Amygdala (tissue), 56 donors: ENCODE measurements at places on chromosomes 6 and 20.

- no peak for DNase-seq
Observed at GRCh38 chr6:56692523-56693245, 50.0 kb upstream of the DST start.

GRCh38 chr6:35919085-35919826, 1.6 kb downstream of the SRPK1 start:
- no peak for DNase-seq

- no peak for DNase-seq
Observed at GRCh38 chr20:53322651-53323050, 271.0 kb downstream of the ZNF217 start.

- no peak for DNase-seq
Observed at GRCh38 chr20:54320148-54320607, 112.3 kb downstream of the PFDN4 start.

DNA sequence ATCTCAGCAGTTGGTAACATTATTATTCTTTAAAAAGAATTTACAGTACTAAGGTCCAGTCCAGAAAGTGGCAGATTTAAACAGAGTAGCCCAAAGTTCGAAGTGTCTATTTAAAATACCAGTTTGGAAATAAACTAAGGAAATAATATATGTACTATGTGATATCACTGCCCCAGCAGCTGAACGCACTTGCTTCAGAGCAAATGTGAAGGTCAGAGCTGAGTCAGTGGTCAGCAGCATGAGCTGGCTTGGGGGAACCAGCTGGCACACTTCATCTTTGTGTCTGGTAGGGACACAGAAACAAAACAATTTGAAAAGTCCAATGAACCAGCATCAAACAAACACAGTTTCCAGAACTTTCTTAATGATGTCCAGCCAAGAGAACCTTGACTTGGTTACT, 15.4 kb downstream of the TMEM14B start:
- no peak for DNase-seq

DNA sequence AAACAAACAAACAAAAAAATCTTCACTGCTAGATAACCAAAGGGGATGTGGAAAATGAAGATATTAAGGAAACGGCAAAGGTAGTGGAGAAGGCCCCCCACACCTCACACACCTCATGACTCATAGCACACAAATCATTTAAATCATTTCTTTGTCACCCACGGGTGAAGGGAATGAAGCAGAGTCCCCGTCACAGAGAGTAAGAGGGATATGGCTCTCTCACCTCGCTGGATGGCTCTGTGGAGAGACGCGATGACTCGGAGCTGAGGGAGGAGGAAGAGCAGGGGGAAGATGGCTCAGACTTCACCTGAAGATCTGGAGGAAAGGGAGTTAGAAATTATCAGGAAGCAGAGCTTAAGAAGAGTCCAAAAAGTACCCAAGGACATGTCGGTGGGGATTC, 1.2 kb downstream of the ATF6B start:
- no peak for DNase-seq

DNA sequence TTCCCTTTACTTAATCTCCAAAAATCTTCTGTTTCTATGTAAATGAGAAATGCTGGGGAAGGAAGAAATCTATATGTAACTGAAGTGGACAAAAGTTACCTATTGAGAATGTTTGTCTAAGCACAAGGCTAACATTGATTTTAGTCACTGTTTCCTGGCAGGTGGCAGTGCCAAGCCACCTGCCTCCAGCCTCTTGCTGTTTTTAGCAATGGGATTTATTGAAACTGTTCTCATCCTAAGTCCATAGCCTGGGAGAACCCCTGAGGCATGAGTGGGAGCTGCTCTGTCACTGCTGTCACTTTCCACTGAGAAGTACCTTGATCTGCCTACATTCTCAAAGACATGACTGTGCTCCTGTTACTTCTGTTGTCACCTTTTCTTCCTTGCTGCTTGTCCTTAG, 14.7 kb downstream of the ENPP3 start:
- DNase-seq, result no peak

DNA sequence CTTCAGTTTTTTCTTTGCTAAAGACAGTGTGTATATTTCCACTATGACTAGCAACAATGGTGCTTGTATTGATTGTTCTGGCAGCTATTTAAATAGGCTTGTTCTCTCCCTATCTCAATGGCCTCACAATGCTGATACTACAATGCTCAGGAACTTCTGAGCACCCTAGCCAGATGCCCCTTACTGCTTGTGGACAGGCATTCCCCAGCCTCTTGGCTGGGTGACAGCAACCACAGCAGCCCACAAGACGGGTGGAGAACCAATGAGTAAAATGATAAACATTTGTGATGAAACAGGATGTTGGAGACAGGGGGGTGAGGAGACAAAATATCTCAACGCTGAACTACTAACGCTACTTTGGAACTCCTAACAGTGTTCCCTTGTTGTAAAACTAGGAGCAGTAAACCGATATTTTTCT, 42.3 kb downstream of the HIVEP2 start:
- DNase-seq, result no peak

GRCh38 chr6:27866357-27867050, 45.7 kb downstream of the OR2B2 start:
- no peak for DNase-seq

GRCh38 chr6:118889163-118889562, 4.8 kb upstream of the ASF1A start:
- no peak for DNase-seq

DNA sequence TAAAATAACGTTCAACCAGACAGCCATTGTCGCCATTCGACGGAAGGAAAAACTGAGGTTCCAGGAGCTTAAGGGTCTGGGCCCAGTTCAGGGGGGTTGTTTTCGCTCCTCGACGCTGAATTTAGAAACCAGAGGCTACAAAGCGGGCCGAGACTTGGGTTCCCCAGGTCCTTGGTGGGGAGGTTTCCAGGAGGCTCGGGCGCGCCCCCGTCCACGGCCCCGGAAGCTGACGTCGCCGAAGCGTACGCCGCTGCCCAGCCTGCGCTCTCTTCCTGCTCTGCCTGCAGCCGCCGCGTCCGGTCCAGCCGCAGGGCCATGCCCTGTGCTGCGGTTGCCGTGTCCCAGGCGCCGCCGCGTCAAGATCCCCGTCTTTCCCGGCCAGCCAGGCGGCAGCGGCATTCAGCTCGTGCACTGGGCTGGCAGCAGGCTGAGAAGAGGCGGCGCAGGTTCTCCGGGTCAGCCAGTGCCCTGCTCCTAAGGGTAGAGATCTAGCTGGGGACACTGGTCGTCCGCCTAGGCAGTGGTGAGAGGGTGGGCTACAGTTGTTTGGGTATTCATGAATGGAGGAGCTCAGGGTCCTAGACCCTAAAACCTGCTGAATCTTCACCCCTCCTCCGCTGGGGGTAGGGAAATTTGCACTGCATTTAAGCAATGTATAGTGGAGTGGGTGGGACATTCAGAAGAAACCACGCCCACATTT, 901 bp upstream of the TRIM26 start:
- DNase-seq, result peak; percentile 57

DNA sequence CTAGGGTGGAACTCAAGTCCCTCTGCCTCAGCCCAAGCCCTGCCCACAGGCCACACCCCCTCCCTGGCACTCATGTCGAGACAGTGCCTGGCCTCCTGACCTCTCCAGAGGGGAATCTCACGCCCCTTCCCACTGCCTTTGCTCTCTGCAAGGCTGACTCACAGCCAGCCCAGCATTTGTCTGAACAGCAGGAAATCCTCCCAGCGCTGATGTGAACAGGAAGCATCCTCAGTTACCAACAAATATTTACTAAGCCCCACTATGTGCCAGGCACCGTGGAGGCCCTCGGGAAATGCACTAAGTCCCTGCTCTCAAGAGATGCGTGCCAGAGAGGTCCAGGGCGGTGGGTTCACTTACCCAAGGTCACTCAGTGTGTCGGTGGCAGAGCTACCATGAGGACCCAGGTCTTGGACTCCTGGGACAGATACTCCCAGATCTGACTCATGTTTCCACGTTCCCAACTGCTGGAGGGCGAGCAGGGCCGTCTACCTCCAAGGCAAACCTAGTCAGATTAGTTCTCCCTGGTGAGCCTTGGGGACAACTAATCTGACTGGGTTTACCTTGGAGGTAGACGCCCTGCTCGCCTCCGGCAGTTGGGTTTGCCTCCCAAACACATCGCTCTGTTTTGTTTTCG, 7.8 kb downstream of the ADA start:
- no peak for DNase-seq

DNA sequence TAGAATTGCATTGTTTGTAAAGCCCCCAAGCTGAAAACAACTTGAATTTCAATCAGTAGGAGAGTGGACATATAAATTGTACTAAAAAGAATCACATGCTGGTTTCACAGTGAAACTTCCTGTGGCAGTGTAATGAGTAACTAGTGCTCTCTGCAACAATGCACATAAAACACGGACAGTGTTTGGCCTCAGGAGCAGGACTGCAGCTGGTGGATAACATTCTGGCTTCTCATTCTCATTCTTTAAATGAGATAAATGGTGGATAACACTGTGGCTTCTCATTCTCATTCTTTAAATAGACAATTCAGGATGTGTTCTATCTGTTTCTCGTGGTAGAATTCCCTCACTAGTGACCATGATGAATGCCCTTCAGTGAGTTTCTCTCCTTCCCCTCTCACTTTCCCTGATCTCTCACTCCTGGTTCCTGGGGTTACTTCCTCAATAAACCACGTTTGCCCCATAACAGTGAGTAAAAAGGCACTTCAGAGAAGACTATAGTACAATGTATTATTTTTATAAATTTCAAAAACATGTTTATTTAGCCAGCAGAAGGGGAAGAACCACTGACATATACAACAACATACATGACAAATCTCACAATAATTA, 59.9 kb downstream of the SLC22A2 start:
- no peak for DNase-seq

GRCh38 chr6:170464524-170464979, 88.6 kb downstream of the PSMB1 start:
- DNase-seq, result no peak

DNA sequence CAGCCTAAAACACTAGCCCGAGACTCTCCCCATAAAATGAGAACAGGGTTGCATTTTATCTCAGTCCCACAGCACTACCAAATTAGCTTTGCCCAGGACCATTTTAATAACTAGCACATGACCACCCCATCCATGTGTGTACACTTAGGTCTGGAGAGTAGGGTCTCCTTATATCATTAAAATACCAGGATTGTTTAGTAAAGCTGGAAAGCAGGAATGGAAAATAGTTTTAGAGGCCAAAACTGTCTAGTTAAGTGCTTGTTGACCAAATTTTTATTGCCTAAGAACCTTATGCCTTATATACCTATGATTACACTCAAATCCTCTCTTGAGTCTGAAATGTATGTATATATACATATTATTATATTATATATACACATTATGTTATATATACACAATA, 608.4 kb downstream of the HDGFL1 start:
- DNase-seq, result no peak

- DNase-seq, result no peak
Observed at GRCh38 chr6:14856177-14856576, 389.7 kb upstream of the JARID2 start.

DNA sequence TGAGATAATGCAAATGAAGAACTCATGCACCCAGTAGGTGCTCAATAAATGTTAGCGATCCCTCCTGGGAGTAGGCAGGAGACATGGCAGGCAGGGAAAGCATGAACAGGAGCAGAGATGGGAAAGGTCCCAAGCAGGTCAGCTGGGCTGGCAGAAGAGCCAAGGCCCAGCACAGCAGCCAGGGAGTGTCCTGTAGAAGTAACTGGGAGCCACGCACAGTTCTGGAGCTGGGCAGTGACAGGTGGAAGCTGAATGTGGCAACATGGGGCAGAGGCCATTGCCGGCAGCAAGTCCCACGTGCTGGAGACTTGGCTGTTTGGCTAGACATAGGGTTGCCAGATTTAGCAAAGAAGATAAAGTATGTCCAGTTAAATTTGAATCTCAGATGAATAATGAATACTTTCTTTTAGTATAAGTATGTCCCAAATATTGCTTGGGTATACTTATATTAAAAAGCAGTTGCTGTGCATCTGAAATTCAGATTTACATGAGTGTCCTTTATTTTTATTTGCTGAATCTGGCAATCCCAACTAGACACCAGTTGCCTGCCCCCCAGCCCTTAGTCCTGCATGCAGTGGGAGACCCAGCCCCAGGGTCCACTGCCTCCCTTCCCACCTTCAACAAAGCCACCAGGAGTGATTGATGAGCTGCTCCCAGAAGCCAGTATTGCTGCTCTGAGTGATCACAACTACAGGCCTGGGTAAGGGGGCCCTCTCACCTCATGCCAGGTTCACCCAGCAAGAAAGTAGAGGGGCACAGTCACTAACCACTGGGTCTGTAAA, 3.7 kb upstream of the LPIN3 start:
- DNase-seq, result no peak

GRCh38 chr6:74607934-74608333, 597.9 kb downstream of the COL12A1 start:
- no peak for DNase-seq

DNA sequence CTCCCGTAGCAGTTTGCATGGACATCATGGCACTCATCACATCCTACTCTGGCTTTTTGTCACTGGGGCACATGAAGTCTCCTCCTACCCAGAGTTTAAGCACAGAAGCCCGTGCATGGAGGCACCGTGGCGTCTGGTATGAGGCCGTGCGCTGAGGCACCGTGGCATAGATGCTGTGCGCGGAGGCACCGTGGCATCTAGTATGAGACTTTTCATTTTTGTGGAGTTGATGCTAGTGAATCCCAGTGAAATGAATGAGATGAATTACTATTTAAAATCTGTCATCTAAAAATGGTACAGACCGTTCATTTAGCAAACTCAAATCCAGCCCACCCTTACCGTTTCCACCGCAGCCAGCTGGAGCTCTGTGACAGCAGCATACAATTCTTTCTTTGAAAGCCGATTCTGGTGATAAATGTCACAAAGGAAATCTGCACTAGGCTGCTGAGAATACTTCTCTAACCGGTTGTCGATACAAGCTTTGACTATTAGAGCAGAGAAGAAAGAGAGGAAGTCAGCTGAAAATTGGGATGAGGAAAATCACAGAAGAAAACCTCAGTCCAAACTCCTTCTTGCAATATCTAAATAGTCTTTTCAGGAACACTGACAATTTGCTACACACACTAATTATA, 11.3 kb downstream of the CYP24A1 start:
- DNase-seq, result no peak

DNA sequence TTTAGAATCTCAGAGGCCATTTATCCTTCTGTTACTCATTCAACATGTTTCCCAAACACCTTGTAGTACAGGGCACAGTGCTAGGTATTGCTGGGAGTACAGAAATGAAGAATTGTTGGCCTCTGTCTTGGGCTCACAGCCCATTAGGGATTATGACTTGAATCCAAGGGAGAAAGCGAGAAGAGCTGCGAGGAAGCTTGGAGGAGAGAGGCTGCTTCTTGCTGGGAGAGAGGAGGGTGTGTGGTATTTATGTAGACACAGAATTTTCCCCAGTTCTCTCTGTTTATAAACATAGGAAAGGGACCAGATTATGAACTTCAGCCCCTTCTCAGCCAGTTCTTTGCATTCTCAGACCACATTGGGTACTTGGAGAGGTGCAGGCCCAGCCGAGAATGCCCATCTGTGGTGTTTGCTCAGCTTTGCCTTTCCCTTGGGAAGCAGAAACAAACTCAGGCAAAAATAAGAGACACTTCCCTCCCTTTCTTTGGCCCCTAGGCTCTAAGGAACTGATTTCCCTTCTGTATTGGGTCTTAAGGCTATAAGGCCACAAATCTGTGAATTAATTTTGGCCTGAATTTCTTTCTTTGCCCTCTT, 17.9 kb downstream of the CHMP4B start:
- no peak for DNase-seq
